Left ventricle myocardium superior (tissue), 1 donor: ENCODE measurements at places on chromosomes 6 and 20. TPM values are rescaled to one million over a fixed set of nuclear protein-coding genes. Genes with fewer than 3 reads are reported as not detected.

DNA sequence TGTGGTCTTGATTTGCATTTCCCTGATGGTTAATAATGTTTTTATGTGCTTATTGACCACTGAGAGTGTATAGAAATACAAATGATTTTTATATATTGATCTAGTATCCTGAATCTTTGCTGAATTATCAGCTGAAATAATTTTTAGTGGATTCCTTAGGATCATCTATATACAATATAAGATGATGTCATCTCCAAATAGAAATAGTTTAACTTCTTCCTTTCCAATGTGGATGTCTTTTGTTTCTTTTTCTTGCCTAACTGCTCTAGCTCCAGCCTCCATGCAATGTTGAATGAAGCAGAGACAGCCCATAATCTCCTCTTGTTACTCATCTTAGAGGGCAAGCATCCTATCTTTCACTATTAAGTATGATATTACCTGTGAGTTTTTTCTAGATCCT is 226.4 kb downstream of the GMDS start:
- no peak for DNase-seq

GRCh38 chr20:63701051-63701328 is 4.5 kb downstream of the TNFRSF6B start:
- DNase-seq, result peak; percentile 10

The SIRPA gene
- total RNA-seq, result 18.1 TPM

GRCh38 chr6:110548110-110548847 is 71.9 kb upstream of the SLC22A16 start:
- no peak for DNase-seq
